ENCODE measurements at places on chromosomes 3 and 15.

DNA sequence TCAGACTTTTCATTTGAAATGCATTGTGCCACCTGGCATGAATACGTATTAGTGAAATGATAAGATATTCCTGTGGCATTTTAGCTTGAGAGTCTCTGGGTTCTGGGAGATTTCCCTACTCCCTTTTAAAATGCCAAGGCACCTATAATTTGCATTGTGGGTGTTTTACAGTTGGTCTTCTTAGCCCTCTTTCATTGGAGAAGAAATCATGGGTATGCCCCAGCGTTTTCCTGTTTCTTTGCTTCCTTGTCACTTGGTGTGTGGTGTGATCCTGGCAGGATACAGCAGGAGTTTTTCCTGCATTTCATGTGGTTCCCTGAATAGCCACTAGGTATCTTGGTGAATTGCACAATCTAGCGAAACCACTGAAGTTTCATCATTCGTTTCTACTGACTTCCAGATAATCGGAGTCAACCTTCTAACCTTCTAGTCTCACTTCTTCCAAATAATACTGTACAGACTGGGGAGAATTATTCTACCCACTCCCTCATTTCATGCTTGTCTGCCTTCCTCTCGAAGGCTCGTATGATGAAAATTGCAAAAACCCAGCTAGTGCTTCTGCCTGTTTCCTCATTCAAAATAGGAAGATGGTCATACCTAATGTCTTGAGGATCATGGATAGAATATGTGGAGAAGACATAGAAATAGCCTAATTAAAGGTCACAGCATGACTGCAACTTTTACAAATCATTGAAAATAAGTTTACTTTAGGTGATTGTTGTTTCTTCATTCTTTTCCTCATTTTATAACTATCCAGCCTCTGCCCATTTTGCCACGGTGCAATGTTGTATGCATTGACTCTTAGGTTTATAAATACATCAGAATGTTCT lies 2.6 kb downstream of the BHLHE40 start:
- DNase-seq = no peak

- no peak for DNase-seq
Measured at GRCh38 chr3:127598841-127599570, 795 bp downstream of the MCM2 start.

GRCh38 chr15:23913635-23914034 lies 226.5 kb upstream of the NDN start:
- DNase-seq = no peak

GRCh38 chr3:82137050-82137449 lies 375.6 kb upstream of the GBE1 start:
- no peak for DNase-seq

Data from GM20000 (cell line).